ENCODE measurements at places on chromosomes 1 and 21. TPM values are rescaled to one million over a fixed set of nuclear protein-coding genes. Genes with fewer than 3 reads are reported as not detected.

GRCh38 chr1:229326601-229327000 is 16.2 kb downstream of the CCSAP start:
- DNase-seq = no peak

SYT14 gene
- under 0.01 TPM for total RNA-seq

PCNT gene
- 10.7 TPM for total RNA-seq

- DNase-seq = no peak
Measured at GRCh38 chr21:36297406-36297937, 22.5 kb upstream of the MORC3 start.

DNA sequence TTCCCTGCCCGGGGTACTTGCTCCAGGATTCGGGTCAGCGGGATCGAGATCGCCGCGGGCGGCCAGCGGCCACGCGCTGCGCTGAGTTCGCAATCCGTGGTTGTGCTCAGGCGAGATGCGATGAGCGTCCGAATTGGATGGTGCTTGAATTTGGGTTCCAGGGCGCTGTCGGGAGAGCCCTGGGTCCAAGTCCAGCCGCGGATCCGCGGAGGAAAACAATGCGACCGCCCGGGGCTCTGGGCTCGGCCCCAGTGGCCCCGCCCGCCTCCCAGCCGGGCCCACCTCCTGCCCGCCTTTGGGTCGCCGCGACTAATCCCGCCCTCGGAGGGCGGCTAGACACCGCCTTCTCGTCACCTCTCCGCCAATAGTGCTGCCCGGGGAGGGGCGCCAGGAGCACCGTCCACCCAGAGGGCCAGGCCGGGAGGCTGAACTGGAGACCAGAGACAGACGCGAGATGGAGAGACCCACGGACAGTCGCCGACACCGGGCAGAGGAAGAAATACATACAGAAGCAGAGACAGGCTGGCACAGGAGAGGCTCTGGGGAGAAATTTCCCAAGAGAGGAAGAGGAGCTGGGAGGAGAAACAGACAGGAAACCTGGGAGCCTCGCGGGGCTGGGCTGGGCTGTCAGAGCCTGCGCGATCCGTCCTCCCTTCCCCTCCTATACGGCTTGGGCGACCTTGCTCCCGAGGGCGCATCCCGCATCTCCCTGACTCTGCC is at the start of gene SEMA6C:
TSS of gene SEMA6C (minus strand) at position 220 of the 720 bp plus-strand sequence. CDS start 4,010 bp downstream, outside the sequence.
- DNase-seq = peak; percentile 92

GRCh38 chr1:208437401-208437800 is 193.2 kb upstream of the PLXNA2 start:
- DNase-seq = no peak

- DNase-seq = no peak
Measured at GRCh38 chr1:92587445-92587844, 100.7 kb upstream of the GFI1 start.

DNA sequence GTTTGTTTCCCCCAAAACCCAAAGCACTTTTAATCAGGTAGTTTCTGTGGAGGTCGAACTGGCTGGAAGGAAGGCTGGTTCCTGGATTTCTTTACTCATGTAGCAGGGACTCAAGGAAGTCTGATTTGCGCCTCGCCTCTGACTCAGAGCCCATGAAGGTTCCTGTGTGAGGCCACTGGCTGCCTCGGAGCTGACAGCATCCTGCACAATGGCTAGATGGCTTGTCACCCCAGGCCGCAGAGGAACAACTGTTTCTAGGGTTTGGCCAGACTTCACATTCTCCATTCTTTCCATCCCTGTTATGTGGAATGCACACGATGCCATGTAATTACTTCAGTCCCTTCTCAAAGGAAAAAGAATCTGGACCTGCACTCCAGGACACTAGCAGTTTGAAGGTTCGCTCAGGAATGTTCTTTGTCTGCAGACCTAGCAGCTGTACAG is 39.1 kb upstream of the PRSS38 start:
- peak; percentile 86 for DNase-seq

IBA57 gene
- total RNA-seq = 8.9 TPM

DNA sequence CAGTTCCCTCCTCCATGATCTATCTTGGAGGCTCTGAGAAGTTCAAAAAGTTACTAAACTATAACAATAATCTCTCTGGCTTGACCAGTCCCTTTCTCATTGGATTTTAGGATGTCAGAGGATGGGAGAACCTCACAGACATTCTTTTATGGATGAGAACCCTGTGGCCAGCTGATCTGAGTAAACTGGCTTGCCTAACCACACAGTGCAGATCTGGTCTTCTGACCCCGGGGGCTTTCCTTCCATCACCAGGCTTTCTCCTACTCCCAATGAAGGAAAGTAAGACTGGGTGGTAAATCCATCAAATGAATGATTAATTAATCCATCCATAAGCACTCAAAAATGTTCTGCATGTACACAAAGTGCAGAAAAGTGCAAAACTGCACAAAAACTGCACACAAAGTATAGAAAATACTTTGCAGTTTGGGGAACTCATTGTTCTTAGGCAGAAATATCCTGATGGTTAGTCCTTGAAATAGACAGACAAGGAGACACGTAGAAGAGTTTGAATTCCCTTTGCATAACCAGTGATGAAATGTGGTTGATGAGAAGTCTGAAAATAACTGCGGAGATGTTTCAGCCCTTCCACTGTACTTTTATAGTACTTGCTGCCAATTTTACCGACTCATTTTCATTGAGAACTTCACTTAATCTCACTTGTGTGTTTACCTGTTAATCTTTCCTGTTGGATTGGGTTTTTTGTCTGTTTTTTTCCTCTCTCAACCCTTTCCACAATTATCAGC is 2.5 kb upstream of the F3 start:
- no peak for DNase-seq

GRCh38 chr1:158212320-158212719 is 31.6 kb downstream of the CD1D start:
- no peak for DNase-seq

EPHA2 gene
- 68.6 TPM for total RNA-seq

Data from lung microvascular endothelial cell (primary cell).